ENCODE measurements at places on chromosomes 6 and 20. TPM values are rescaled to one million over a fixed set of nuclear protein-coding genes. Genes with fewer than 3 reads are reported as not detected.

DNA sequence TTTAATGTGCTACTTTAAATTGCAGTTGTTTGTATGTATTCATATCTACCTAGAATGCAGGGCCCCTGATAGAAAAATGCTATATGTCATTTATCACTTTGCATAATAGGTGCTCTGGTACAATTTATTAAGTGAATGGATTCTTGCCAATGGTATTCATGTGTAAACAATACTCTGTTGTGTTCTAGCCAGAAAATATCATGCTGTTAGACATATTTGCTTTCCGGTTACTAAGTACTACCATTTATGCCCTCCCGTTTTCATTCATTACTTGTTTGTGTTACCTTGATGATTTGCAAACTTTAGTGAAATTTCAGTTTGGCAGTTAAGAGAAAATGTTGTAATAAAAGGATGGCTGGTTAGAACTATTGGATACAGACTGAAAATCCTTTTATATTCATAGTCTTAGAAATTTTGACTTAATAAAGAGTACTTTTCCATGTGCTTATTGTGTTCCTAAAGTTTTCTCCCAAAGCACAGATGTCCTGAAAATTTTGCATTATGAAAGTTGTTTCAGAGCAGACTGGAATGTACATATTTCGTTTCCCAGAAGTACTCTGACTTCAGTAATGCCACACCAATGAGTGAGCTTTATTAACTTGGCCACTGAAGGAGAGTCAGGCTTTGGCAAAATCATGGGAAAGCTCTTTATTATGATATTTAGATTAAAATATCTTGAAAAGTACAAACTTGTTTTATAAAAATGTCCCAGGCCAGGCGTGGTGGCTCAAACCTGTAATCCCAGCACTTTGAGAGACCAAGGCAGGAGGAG is 31.5 kb downstream of the RPF2 start:
- peak; percentile 68 for DNase-seq

GRCh38 chr20:58714923-58715351 is 22.3 kb downstream of the NPEPL1 start:
- DNase-seq: peak; percentile 3

GRCh38 chr6:72969666-72970065 is 255.6 kb downstream of the KHDC1L start:
- DNase-seq: no peak

- no peak for DNase-seq
Measured at GRCh38 chr6:43941174-43941573, 171.2 kb downstream of the VEGFA start.

- DNase-seq: no peak
Measured at GRCh38 chr6:66814156-66814555, 1107.1 kb upstream of the EYS start.

DNA sequence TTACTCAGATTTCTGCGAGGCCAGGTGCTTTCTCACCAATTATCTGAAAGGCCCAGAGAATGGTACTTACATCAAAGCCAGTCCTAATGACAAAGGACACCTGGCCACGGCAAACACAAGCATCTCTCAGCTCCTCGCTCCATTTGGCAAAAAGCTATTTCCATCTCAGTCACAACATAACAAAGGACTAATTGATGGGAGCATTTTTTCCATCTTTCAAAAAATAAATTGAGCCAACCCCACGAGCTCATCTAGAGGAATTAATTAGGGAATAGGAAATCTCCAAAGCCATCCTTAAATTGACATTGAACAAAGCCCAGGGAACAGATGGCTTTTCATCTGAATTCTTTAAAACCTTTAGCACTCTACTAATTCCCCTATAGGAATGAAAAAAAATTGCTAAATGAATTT is 236.7 kb downstream of the HAO1 start:
- no peak for DNase-seq

- peak; percentile 90 for DNase-seq
Measured at GRCh38 chr6:26215585-26216358, 128.5 kb downstream of the HFE start.

DNA sequence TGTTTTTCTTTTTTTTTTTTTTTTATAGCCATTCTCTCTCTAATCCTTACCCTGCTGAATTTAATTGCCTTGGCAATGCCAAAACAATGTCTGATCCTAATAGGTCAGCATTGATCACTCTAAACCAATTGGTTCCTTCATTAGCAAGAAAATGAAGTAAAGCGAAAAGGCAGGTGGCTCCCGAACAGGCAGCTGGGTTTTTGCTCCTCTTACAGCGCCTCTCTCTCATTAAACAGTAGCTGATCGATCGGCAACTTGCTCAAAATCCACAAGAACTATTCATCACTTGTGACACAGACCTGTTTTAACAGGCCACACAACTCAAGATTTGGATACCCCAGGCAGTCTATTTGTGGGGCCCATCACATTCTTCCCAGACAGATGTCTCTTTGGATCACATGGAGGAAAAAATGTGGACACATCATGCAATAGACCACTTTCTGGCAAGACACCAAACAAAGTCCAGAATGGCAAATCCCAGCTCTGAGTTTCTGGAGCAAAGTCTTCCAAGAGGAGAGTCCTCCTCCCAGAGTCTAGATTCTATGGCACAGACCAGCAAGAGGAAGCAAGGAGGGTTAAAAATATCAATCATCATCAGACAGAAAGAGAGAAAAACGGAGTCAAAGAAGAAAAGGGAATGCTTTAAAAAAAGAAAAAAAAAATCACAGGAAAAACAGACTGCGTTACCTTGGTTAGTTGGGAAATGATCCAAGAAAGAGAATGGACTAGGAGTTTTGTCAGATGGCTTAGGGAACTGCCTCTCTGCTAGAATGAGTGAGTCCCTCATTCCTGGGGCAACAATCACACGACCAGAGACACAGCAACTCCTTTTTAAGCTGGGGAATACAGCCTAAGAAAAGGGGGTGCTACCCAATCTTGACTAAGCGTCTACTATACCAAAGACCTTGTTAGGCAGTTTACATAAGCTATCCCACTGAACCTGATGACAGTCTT is 247.8 kb downstream of the BTBD9 start:
- peak; percentile 14 for DNase-seq

DNA sequence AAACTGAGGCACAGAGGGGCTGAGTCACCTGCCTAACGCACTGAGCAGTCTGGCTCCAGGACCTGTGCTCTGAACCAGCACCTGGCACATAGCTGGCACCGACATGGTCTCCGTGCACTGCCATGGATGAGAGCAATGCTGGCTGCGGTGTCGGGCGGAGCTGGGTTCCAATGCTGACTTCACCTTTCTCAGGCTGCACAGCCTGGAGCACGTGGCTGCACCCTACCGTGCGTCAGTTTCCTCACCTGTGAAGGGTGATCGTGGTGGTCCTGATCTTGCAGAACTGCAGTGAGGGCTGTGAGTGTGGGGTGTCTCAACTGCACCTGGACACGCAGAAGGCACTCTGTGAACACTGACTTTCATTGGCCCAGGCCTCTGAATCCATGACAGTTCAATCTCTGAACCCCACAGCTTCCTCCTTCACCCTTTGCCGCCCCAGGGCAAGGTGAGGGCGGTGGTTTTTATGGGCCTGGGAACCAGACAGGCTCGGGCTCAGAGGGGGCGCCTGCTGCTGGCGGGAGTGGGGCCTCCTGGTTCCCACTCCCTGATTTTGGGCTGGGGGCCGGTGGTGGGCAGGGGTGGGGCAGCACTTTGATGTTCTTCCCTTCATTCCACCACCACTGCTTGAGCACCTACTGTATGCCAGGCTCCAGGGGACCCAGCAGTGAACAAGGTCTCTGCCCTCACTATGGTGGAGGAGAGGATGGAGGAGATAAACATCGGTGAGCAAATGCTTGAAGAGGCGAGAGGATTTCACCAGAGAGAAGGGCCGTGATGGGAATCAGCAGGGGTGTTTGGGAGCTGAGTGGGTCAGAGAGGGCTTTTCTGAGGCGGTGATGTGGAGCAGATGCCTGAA is 102.9 kb downstream of the CEBPB start:
- DNase-seq: no peak

- no peak for DNase-seq
Measured at GRCh38 chr20:34644345-34644744, 32.5 kb downstream of the PIGU start.

- DNase-seq: no peak
Measured at GRCh38 chr6:130132286-130132701, 90.5 kb downstream of the SAMD3 start.

- no peak for DNase-seq
Measured at GRCh38 chr6:111975466-111975865, 78.4 kb upstream of the CCN6 start.

DNA sequence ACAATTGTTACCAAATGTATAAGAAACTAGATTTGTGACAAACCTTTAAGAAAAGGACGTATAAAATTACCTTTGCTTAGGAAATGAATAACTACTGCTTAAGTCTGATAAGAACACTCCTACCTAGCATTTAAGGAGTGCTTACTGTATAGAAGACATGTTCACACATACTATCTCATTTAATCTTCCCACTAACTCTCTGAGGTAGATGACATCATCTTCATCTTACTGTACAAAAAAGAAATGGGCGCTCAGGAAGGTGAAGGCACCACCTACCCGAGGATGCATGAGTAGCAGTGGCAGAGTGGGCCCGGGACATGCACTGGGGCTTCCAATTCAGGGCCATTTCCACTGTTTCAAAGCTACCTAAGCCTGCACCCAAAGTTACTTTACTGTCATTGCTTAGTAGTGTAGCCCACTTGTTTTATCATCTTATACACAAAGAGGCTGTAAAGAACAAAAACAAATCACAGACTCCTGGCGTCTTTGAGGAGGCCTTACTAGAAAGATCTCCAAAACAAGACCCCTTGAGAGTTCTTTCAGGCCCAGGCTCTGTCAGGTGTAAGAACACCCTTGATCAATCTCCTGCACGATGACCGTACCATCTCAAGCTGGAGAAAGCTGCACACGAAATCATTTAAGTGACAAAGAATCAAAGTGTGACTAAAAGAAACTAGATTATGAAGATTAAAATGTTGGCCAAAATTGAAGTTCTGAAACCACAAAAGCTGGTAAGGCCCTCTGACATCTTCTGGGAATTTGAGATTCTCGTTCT is 128.0 kb downstream of the INSM1 start:
- DNase-seq: no peak

DNA sequence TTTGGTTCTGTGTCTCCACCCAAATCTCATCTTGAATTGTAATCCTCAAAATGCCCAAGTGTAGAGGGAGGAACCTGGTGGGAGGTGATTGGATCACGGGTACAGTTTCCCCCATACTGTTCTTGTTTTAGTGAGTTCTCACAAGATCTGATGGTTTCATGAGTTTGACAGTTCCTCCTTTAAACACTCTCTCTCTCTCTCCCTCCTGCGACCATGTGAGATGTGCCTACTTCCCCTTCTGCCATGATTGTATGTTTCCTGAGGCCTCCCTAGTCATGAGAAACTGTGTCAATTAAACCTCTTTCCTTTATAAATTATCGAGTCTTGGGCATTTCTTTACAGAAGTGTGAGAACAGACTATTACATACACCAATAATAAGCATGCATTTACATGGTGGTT is 12.1 kb upstream of the EYS start:
- no peak for DNase-seq

POU5F1 gene
- polyA plus RNA-seq: 0.44 TPM

CST1 gene
- polyA plus RNA-seq: not detected

TUBB2B gene
- polyA plus RNA-seq: 54.6 TPM

Data from muscle of leg (tissue), 16 donors.